Lower leg skin (tissue), 4 donors: ENCODE measurements at places on chromosomes 12 and 14.

- no peak for DNase-seq
Observed at GRCh38 chr12:38601949-38602348, 285.4 kb downstream of the ALG10B start.

DNA sequence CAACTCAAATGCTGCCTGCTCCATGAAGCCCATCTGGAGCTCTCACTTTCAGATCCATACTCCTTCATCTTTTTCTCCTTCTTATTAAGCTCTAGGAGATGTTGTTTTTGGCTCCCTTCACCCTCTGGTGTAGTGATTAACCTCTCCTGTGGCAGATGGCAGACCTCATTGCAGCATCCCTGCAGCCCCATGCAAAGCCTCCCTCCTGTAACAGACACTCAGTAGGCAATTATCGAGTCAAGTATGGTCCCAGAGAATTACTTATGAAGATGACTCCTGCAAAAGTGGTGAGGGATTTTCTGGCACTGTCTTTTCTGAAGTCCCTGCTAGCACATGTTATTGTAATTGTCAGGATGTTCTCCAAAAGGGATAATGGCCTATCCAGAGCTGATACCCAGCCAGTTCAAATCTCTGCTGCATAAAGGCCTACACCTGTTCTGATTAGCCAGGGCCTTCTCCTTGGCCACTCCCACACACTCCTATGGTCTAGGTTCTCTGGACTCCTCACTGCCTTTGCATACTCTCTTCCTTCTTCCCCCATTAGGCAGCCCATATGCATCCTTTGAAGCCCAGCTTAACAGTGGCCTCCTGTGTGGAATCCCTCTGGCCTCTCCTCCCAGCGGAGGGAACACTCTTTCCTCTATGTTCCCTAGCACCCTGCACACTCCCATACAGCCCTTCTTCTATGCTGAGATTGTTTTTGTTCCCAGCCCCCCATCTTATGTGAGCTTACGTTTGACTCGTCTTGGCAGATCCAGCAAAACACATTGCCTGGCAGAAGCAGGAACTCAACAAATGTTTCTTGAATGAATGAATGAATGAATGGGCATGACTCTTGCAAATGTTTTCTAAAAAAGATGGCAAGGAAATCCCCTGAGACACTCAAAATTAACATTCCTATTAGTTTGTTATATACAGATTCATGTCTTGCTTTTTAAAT is 43.9 kb upstream of the MDM1 start:
- DNase-seq: no peak

- DNase-seq: no peak
Observed at GRCh38 chr12:115504306-115505290, 772.9 kb downstream of the MED13L start.

GRCh38 chr14:72341237-72341636 is 409.0 kb downstream of the RGS6 start:
- no peak for DNase-seq

- no peak for DNase-seq
Observed at GRCh38 chr12:29158115-29158763, 9.2 kb downstream of the FAR2 start.

GRCh38 chr12:113949321-113950305 is 16.5 kb downstream of the RBM19 start:
- DNase-seq: no peak

DNA sequence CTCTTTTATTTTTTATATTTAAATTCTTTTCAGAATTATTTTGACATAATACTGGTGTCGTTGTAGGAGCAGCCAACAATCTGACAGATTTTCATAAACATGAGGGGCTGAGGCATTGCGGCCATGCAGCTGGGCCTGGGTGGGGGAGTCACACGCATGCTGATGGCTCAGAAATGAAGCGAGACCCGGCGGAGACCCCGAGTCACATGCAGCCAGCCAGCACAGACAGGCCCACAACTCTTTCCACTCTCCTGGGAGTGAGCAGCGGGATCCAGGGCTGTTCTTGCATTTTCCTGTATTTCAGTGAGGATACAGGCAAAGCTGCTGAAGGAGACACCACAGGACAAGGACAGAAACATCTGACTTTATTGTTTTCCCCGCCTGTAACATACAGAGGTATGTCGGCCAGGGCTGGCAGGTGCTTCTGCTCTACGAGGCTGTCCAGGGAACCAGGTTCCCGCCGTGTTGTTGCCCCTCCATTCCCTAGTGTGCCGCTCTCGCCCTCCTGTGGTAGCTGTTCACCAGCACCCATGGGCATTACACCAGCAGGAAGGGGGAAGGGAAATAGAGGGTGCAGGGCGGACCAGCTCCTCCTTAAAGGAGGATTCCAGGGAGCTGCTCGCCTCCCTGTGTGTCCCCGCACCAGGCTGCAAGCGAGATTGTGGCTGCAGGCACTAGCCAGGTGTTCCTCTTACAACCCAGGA is 30.5 kb downstream of the FZD10 start:
- DNase-seq: no peak

- no peak for DNase-seq
Observed at GRCh38 chr14:102185360-102185759, 45.7 kb downstream of the WDR20 start.
